ENCODE measurements at places on chromosomes 12 and 14. TPM values are rescaled to one million over a fixed set of nuclear protein-coding genes. Genes with fewer than 3 reads are reported as not detected.

CCDC196 gene
- total RNA-seq: not detected

CCDC175 gene
- total RNA-seq: not detected

SERPINA3 gene
- total RNA-seq: 0.40 TPM

TCL1B gene
- not detected for total RNA-seq

PLCZ1 gene
- total RNA-seq: 0.27 TPM

ENDOU gene
- not detected for total RNA-seq

JAG2 gene
- 37.5 TPM for total RNA-seq

RAPGEF3 gene
- 43.9 TPM for total RNA-seq

C12orf50 gene
- total RNA-seq: not detected

SRRM4 gene
- total RNA-seq: not detected

IGF1 gene
- under 0.01 TPM for total RNA-seq

MIP gene
- total RNA-seq: not detected

FLRT2 gene
- 41.5 TPM for total RNA-seq
